Hematopoietic multipotent progenitor cell (in vitro differentiated cells): ENCODE measurements at places on chromosomes 1 and 21. TPM values are rescaled to one million over a fixed set of nuclear protein-coding genes. Genes with fewer than 3 reads are reported as not detected.

The NBL1 gene
- total RNA-seq, result 39.3 TPM

The TEKT2 gene
- total RNA-seq, result 4.8 TPM

The UBE2U gene
- not detected for total RNA-seq

The TMEM269 gene
- under 0.01 TPM for total RNA-seq

The PLPPR5 gene
- total RNA-seq, result not detected

The DNALI1 gene
- total RNA-seq, result 0.54 TPM

The CITED4 gene
- total RNA-seq, result 4.6 TPM

The GJB4 gene
- not detected for total RNA-seq

The BMP8A gene
- total RNA-seq, result 0.27 TPM
